KBM-7 (cell line): ENCODE measurements at places on chromosomes 6 and 20.

GRCh38 chr20:11110535-11110934 is 436.7 kb upstream of the JAG1 start:
- DNase-seq, result no peak

- peak; percentile 18 for DNase-seq
These were observed 89.2 kb upstream of the BACH2 start for GRCh38 chr6:90385759-90386313.

DNA sequence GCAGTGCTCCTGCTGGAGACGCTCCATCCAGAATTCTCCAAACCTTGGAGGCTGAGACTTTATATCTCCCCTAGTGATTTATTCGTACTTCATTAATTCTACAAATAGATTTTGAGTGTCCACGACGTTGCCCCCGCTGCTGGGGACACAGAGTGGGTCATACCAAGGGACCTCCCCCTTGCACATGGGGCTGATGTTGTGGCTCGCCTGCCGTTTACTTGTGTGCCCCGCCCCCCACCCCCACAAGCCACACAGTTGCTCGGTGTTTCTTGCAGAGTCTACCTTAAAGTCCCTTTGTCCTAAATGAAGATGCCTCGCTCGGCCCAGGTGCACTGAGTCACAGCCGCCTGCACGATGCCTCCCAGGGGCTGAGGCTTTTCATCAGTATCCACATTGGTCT is 20.3 kb upstream of the SMOC2 start:
- no peak for DNase-seq

DNA sequence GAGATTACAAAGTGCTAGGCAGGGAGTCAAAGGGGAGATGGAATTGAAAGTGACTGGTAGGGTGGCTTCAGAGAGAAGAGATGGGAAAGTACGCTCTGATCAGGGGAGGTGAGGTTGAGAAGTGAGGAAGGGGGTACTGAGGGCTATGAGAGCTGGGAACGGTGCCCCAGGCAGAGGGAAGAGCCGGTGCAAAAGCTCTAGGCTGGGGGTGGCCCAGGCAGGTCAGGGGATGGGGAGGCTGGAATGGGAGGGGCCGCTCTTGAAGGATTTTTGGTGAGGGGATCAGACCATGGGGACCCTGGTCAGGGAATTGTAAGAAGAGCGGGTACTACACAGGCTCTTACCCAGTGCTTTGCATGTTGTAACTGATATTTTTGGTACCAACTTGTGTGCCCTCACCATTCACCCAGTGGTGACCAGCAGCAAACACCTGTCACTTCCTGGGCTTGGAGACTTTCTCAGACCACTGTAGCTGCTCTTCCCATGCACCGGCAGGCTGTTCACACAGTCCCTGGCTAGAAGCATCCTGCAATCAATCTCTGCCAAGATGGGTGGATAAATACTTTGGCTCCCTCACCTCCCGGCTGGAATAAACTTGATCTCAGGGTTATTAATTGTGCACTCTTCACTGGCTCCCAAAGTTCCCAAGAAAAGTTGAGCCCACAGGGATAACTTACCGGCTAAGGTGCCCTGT is 24.0 kb downstream of the PCK1 start:
- no peak for DNase-seq

DNA sequence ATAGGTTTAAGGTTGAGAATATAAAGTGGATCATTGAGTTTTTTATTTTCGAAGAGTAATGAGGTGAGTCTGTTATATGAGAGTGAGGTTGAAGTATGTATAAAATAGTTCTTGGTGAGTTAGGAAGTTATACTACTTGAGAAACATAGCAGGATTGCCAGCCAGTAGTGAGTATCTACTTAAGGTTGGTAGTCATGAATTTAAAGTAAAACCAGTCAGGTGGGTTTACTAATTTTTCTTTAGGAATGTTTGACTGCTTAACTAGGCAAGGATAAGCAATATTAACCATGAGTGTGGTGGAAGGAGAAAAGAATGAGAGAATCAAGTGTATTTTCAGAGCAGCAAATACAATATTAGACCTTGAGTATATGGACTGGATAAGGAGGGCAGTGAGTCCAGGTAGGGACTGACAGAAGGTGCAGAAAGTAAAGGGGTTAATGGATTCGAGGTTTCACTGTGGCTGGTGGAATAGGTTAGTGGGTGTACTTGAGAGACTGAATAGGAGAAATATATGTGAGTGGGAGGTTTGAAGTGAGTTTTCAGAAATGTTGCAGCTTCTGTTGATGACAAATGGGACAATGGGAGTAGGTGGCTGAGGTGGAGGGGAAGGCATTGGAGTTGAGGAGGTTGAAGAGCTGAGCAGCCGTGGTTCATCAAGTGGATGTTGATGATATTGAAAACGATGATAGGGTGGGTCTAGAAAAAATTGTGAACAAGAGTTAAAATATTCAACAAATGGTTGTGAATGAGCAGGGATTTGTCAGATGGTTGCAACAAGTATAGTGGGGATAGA is 232.5 kb upstream of the ASCC3 start:
- DNase-seq, result no peak

DNA sequence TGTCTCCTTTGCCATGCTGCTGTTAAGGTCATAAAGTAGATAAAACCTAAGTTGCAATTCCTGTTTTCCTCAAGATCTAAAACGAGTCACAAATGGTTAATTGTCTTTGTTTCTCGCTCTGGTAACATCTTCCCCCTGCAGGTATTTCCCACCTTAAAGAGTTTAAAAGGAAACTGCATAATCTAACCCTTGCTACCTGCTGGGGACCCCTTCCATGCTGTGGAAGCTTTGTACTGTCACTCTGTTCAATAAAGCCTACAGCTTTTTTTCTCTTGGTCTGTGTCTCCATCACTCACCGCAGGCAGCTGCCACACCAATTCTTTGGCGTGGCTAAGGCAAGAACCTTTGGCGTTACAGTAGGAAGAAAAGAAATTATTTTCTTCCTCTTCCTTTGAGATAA is 117.7 kb upstream of the GJE1 start:
- no peak for DNase-seq

DNA sequence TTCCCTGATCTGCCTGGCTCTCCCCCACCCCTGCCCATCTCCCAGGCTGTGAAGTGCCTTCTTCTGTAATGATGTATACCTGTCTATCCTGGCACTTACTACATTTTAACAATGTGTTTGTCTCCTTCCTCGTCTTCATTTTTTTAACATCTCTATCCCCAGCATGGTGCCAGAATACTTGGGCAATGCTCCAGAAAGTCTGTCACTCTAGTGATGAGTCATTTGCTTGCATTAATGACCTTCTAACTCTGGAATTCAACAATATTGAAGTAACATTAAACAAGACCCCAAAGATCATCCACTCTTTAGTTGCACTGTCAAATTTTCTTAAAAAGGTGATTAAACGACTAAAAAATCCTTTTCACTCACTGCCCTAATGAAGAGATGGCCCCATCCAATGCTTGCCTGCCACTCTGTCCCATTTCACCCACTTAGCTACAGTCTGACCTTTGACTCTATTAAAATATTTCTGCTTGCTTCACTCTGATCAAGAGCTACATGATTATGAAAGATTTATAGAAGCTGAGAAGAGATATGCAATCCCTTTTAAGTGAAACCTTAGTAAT is 7.7 kb upstream of the KLHL31 start:
- no peak for DNase-seq
